ENCODE measurements at places on chromosomes 7 and 10.

GRCh38 chr7:101708223-101708622 is 79.1 kb upstream of the MYL10 start:
- no peak for DNase-seq

GRCh38 chr10:50541921-50542320 is 81.8 kb downstream of the SGMS1 start:
- DNase-seq: no peak

GRCh38 chr7:114688443-114689055 is 233.3 kb upstream of the MDFIC start:
- DNase-seq: no peak

- no peak for DNase-seq
Observed at GRCh38 chr7:151891753-151892152, 14.8 kb upstream of the PRKAG2 start.

- DNase-seq: no peak
Observed at GRCh38 chr7:76514926-76515771, 4.8 kb downstream of the UPK3B start.

DNA sequence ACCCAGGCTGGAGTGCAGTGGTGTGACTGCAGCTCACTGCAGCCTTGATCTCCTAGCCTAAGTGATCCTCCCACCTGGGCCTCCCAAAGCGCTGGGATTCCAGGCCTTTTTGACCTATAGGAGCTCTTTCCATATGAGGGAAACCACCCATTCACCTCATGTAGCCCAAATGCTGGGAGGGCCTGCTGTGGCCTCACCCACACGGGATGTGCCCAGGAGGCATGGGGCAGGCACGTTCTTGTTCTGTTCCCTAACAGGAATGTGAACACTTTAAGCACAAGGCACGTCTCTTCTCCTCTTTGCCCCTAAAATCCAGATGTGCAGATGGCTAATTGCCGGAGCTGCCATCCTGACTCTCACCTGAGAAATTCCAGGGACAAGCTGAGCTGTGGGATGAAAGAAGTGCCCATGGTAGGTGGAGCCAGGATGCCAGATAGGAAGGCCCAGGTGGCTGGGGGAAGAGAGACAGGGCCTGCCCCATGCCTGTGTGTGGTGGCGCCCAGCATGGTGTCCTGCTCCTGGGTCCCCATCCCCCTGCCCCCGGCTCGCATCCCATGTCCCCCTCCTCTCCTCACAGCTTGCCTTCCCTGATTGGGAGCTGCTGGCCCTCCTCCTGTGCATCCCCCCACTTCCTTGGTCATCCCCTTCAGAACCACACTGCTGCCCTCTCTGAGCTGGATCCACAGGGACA is 17.3 kb downstream of the CAMK2B start:
- DNase-seq: no peak

DNA sequence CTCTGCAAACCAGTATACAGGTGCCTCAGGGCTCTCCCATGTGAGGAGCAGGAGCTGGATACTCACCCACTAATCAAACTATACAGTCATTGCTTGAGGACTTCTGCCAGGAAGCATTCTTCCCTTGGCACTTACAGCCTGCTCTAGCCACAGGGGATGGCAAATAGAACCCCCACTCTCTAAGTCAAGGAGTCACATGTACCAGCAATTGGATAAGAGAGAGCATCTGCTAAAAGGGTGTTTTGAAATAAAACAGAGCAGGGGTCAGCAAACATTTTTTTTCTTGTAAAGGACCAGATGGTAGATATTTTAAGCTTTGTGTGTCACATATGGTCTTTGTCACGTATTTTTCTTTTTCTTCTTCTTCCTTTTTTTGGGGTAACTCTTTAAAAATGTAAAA is 865.2 kb upstream of the GHITM start:
- no peak for DNase-seq

DNA sequence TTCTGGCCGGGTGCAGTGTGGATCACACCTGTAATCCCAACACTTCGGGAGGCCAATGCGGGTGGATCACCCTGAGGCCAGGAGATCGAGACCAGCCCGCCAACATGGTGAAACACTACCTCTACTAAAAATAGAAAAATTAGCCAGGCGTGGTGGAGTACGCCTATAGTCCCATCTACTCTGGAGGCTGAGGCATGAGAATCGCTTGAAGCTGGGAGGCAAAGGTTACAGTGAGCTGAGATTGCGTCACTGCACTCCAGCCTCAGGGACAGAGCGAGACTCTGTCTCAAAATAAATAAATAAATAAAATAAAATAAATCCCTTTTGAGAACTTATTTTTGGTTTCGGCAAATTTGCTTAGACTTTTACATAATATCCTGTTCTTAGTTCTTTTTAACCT is 31.3 kb upstream of the ATP6V0A4 start:
- no peak for DNase-seq

DNA sequence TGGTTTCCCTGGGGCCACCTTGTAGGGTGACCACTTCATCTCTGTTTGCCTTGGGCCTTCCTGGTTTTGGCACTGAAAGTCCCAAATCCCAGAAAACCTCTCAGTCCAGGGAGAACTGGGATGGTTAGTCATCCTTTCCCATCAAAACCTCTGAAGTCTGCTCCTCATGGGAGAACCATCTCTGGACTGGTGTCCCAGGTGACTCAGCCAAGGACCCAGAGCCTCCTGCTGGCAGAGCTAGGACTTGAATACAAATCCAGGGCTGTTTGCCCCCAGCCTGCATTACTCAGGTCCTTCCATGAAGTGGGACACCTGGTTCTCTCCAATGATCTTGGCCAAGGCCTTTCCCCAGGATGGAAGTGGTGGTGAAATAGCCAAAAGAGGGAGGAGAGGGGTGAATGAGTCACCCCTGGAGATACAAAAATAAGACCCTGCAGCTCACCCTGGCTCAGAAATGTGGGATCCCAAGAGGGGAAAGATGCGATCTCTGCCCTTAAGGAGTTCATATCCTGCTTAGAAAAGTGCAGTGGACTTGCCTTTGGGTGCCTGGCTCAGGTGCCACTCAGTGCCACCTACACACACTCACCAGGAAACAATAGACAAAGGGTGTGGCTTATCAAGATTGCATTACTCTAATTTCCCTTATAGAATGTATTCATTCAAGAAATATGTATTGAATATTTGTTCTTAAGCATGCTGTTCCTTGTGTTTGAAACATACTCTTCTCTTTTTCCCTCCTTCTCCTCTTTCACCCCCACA is 22.0 kb downstream of the ADRA2A start:
- DNase-seq: no peak

GRCh38 chr7:57071-57470 is 135.3 kb upstream of the FAM20C start:
- no peak for DNase-seq

GRCh38 chr7:106485031-106485551 is 175.9 kb downstream of the CCDC71L start:
- no peak for DNase-seq

DNA sequence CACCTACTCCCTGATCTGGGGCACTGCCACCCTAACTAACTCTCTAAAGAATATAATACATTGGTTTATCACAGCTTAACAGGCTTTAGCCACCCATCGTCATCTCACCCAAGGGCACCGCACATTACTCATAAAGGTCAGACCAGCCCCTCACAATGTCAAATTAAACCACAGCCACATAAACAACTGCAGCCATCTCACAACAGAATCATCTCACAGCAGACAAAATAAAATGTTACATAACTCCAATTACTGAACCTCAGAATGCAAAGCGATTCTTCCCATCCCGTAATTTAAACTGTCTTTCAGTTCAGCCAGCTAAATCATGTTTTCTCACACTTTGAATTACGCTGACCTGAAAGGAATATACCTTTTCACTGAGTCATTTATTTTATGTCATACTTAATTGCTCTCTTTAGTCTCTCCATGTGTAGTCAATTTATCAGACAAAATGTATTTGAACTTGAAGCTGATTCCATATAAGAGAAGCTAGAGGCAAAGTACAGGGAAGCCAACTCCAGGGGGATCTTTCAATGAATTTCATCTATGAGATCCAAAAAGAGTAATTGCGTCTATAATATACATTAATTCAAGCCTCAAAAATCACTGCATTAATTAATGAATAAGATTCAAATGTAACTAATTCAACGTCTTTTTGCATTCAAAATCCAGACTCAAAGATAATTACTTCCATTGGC is 96.9 kb upstream of the NEBL start:
- no peak for DNase-seq

- DNase-seq: no peak
Observed at GRCh38 chr7:31049005-31049765, 2.9 kb upstream of the ADCYAP1R1 start.

- no peak for DNase-seq
Observed at GRCh38 chr10:30811276-30812017, 181.9 kb upstream of the LYZL2 start.

GRCh38 chr7:36180121-36180520 is 27.1 kb downstream of the EEPD1 start:
- DNase-seq: no peak

DNA sequence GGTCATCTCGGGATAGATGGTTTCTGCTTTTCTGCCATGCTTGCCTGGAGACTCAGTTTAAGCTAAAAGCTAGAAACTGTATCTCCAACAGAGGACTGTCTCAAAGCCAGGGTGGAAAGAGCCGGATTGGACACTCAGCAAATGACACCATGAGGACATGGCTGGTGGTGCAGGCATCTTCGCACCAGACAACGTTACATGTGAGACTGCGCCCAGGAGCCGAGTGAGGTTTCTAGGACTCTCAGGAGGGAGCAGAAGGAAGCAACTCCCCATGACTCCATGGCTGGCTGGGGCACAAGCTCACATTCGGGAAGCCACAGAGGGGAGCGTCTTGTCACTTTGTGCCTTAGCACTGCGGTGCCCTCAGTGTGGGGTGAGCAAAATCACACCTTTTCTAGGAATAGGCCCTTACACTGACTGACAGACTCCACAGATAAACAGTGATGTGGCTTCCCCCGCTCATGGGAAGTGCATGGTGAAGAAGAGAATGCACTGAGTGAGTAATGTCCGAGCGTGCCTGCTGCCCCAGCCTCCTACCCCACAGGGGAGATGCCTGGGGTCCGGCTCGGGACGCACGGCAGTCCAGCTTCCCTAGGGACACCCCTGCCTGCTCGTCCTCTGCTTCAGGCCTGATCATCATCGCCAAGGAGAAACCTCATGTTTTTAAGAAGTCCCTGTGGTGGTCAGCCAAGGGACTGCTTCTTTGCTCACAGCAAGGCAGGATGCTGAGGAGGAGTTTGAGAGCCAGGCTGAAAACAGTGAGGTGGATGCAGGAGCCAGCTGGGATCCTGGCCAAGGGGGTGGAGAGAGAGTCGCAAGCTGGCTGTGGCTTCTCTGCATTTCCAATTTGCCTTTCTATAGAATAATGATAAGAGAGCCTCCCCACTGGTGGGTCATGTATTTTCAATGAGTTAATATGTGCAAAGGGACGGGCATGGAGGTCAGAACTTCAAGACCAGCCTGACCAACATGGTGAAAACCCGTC is 52.2 kb upstream of the FXYD4 start:
- no peak for DNase-seq

GRCh38 chr7:127817466-127817865 is 165.5 kb downstream of the SND1 start:
- no peak for DNase-seq

DNA sequence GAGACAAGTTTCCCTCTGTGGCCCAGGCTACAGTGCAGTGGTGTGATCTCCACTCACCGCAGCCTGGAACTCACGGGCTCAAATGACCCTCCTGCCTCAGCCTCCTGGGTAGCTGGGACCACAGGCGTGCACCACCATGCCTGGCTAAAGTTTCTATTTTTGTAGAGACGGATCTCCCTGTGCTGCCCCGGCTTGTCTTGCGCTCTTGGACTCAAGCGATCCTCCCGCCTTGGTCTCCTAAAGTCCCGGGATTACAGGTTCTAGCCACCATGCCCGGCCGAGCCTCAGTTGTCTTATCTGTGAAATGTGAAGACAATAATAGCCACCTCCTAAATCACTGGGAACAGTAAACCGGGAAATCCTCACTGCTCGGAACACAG is 88.1 kb downstream of the FOXL3 start:
- DNase-seq: no peak

DNA sequence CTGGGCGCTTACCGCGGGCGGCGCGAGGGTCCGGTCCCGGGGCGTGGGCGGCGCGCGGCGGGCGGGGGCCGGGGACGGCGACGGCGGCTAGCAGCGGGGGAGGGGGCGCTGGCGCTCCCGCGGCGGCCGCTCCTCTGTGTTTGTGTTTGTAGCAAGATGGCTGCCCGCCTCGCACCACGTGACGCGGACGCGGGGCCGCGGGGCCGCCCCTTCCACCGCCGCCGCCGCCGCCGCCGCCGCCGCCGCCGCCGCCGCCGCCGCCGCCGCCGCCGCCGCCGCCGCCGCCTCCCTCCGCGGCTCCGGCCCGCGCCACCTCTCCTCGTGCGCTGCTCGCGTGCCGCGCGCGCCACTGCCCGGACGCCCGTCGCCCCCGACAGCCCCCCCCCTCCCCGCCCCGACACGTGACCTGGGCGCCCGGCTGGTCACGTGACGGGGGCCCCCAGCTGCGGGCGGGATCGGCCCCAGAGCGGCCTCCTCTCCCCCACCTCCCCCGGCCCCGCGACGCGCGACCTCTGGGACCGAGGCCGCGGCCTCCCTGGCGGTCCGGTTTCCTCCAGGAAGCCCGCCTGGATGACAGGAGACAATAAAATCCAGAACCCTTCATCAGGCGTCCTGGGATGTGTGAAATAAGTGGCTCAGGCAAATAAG is at the start of gene GIGYF1:
TSS of gene GIGYF1 (minus strand) at position 153 of the 648 bp plus-strand sequence. CDS start 6,012 bp downstream, outside the sequence.
- peak; percentile 59 for DNase-seq

GRCh38 chr7:92916770-92917224 is 80.4 kb upstream of the CDK6 start:
- no peak for DNase-seq

- no peak for DNase-seq
Observed at GRCh38 chr10:73586583-73586984, 4.6 kb downstream of the USP54 start.

- no peak for DNase-seq
Observed at GRCh38 chr10:58280477-58280876, 11.5 kb downstream of the CISD1 start.

DNA sequence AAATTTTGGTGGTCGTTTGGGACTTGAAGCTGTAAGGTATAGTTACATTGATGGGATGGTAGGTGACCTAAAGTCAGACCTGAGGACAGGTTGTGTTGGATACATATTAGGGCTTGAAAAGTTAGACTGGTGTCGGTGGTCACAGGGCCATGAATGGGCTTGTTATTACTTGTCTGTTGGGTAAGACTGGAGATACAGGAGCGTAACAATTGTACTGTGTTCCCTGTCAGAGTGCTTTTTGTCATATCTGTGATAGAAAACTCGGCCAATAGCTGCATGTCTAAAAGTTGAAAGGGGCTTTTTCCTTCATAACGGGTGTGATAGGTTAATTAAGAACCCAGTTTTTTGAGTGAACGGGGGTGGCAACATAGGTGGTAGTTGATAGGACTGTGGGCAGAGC is 13.5 kb upstream of the CHST3 start:
- DNase-seq: no peak

DNA sequence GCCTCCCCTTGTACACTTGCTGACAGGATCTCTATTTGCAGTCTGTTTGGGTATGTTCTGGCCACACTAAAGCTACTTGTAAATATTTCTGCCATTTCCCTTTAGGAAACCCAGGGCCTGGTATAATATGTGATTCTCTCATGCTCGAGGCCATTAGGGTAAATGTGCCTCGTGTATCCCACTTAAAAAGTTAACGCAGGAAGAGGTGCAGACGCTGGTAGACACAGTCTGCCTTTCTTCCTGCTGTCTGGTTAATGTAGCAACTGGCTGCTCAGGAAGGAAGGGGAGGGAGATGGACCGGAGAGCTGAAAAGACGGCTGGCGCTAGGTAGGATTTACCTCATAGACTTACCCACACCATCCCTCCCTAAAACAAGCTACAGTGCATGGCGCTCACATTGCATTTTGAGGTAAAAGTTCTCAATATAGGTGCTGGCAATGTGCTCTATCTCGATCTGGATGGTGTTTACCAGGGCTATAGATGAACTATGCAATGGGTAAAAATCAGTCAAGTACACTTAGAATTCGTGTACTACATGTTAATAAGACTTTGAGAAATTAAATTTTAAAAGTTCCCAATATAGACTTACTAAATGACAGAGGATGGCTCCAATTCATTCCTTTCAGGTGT is 125.9 kb downstream of the JAZF1 start:
- no peak for DNase-seq
